ENCODE measurements at places on chromosomes 7 and 10. TPM values are rescaled to one million over a fixed set of nuclear protein-coding genes. Genes with fewer than 3 reads are reported as not detected.

WASL gene
- polyA plus RNA-seq: 2.3 TPM

MSMB gene
- not detected for polyA plus RNA-seq

PLEKHS1 gene
- not detected for polyA plus RNA-seq

MKX gene
- not detected for polyA plus RNA-seq

DNA sequence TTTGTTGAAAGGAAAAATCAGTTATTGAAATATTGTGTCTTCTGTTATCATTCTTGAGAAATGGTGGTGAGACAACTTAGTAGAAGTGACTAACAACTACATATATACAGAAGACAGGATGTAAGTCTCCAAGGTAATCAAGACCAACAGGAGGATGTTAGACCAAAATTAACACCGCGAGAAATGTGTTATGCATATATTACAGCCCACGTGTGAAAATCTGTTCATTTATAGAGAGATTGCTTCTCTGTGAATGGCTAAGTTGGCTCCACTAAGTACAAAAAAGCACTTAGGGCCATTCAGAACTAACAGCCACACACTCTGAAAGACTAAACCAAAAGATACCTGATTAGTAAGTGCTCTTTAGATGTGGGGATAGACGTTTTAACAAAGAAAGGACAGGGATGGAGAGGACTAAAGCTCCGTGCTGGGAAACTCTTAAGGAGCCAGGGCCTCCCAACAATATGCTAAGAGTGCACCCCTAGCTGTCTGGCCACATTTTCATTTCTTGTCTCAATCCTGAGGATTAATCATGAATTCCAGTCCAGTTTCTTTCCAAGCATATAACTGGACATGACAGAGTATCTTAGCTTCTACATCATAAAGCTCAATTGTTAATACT lies 26.5 kb downstream of the HDAC9 start:
- H3K36me3 ChIP-seq: no peaks in the 10 kb centered on the region
- no peak overlapping the region for H3K4me3 ChIP-seq
- no peaks in the 10 kb centered on the region for H3K4me1 ChIP-seq
- H3K27ac ChIP-seq: no peak overlapping the region
- no peak for DNase-seq

DNA sequence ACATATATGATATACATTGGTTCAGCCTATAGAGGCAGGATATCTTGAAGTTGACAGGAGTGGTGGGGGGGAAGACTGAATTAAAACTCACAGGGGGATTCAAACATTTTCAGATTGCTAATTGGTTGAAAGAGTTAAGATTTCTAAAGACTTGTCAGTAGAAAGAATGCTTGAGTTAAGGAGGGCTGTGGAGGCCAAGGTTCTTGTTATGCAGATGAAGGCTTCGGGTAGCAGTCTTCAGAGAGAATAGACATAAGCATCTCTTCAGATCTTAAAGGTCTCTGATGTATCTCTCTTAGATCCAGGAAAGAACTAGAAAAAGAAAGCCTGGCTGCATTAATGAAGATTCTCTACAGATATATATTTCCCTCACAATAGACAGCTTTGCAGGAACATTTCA lies 209.8 kb upstream of the SEMA3D start:
- no peak overlapping the region for H3K27ac ChIP-seq
- no peaks in the 10 kb centered on the region for H3K27me3 ChIP-seq
- H3K4me3 ChIP-seq: no peak overlapping the region
- H3K4me1 ChIP-seq: no peaks in the 10 kb centered on the region
- no peak for DNase-seq
- no peaks in the 10 kb centered on the region for H3K36me3 ChIP-seq

THSD7A gene
- polyA plus RNA-seq: not detected

DNA sequence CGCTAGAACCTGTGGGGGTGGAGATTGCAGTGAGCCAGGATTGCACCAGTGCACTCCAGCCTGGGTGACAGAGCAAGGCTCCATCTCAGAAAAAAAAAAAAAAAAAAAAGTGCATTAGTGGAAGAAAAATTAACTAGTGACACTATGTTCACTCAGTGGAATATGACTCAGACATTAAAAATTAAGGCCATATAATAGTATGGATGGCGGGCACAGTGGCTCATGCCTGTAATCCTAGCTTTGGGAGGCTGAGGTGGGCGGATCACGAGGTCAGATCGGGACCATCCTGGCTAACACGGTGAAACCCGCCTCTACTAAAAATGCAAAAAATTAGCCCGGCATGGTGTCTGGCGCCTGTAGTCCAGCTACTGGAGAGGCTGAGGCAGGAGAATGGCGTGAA lies 3.4 kb downstream of the PHYH start:
- no peak for DNase-seq
- H3K4me1 ChIP-seq: peaks cover 12% of the 10 kb centered on the region
- H3K4me3 ChIP-seq: no peak overlapping the region
- no peak overlapping the region for H3K27ac ChIP-seq
- H3K27me3 ChIP-seq: no peaks in the 10 kb centered on the region
- H3K36me3 ChIP-seq: no peaks in the 10 kb centered on the region

- no peak overlapping the region for H3K4me3 ChIP-seq
- no peaks in the 10 kb centered on the region for H3K27me3 ChIP-seq
- H3K36me3 ChIP-seq: no peaks in the 10 kb centered on the region
- H3K27ac ChIP-seq: no peak overlapping the region
Observed at GRCh38 chr7:80603940-80604339, 34.5 kb upstream of the CD36 start.

DEPP1 gene
- polyA plus RNA-seq: 0.41 TPM

Data from naive thymus-derived CD4-positive, alpha-beta T cell (primary cell).